Chondrocyte (in vitro differentiated cells): ENCODE measurements at places on chromosomes 7 and 10.

- no peak for DNase-seq
Measured at GRCh38 chr7:25720427-25720826, 431.6 kb upstream of the NFE2L3 start.

GRCh38 chr7:46452561-46453135 is 531.6 kb upstream of the IGFBP3 start:
- no peak for DNase-seq

DNA sequence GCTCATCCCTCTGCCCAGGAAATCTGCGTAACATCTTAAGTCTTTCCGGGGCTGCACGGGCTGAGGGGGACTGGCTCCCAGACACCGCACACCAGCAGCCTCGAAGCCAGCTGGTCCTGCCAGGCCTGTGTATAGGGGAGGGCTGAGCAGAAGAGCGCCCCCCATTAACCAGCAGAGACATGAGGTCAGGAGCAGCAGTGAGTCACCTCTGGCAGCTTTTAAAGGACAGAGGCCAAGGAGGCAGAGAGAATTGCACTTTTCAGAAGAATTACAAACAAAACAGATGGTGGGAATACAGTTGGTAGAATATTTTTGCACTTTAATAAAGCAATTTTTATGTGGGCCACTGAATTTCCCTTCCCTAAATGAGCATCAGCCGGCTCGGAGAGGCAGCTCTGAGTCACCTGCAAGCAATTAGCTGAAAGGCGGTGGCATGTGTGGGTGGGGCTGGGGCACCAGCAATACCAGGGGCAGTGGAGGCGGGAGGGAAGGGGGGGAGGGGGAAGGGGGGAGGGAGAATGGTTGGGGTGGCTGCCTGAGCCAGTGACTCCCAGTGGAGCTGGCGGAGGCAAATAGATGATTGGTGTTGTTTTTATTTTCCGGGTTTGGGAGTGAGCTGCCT is 39.1 kb downstream of the GOLGA7B start:
- no peak for DNase-seq

DNA sequence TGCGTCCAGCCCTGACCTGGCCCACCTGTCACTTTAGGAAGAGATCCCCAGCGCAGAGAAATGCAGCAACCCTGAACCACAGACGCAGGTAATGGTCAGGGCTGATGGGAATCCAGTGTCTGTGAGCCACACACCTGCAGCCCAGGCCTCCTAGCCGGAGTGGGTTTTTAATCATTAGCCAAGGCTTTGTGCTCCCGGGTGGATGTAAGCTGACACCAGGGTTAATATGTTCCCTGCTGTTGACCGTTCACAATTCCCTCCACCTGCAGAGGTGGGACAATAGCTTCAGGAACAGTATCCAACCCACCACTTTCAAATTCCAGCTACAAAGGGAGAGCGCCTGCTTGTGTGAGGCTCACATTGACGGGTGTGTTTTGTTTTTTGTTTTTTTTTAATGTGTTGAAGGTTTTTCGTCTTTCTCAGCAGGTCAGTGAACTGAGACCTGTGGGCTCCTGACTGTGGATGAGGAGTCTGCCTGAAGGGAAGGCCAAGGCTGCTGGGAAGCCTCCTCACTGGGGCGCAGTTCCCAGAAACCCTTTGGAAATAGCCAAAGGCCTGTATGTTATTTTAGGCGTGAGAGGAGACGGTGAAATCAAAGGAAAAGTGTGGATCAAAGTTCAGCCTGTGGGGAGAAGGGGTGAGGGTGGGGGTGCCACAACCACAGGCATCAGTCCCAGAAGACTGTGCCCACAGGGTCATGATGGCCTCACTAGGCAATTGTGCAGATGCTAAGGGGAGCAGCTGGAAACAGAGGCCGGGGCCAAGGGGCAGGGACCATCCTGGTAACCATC is 111.1 kb downstream of the TNS3 start:
- DNase-seq: no peak

- no peak for DNase-seq
Measured at GRCh38 chr10:24891823-24892222, 60.6 kb downstream of the PRTFDC1 start.

GRCh38 chr10:63614371-63614891 is 93.2 kb downstream of the REEP3 start:
- DNase-seq: no peak

DNA sequence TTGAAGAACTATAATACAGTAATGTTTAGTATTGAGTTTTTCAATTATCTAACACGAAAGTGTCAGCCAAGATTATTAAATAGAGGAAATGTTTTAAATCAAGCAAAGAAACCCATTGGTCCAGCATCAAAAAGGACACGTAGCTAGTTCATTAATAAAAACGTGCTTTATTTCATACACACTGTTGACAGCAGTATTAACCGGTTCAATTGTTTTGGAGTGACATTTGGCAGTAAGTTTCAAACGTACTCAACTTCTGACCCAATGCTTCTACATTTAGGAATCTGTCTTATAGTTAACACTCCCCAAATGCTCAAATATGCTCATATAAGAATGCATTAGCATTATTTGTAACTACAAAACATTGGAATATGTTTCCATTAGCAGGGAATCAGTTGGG is 41.3 kb downstream of the SLC16A12 start:
- DNase-seq: no peak

DNA sequence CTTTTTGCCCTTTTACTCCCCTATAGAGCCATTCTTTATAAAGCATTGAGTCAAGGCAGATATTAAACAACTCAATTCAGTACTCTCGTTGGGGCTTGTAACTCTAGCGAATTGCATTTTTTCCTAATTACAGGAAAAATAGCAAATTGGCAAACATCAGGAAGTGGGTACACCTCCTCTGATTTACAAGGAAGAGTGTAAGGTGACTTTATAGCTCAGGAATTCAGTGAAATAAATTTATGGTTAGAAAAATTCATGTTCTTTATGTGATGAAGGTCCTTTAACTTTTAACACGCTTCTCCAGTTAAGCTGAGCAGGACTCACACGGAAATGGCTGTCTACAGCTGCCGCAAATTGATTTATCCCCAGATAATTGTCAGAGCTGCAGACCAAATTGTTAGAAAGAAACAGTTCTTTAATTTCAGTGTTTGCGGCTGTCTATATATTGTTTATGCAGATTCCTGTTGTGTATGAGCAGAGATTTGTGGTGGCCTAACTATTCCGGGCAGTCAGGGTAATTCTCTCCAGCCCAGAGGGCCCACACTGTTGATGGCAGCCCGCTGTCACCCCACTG is 151.1 kb upstream of the MKI67 start:
- no peak for DNase-seq

DNA sequence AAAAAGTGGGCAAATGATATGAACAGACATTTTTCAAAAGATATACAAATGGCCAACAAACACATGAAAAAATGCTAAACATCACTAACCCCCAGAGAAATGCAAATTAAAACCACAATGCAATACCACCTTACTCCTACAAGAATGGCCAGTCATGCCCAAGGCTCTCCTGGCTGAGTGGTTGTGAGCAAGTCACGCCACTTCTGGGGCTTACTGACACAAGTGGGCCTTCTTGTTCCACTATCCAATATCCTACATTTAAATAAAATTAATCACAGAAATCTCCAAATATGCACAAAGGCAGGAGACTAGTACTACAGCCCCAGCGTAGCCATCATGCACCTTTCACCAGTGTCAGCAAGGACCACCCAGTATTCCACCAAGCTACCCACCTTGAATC is 181.9 kb downstream of the TNS3 start:
- no peak for DNase-seq

GRCh38 chr7:118245267-118246040 is 20.9 kb downstream of the ANKRD7 start:
- DNase-seq: no peak

DNA sequence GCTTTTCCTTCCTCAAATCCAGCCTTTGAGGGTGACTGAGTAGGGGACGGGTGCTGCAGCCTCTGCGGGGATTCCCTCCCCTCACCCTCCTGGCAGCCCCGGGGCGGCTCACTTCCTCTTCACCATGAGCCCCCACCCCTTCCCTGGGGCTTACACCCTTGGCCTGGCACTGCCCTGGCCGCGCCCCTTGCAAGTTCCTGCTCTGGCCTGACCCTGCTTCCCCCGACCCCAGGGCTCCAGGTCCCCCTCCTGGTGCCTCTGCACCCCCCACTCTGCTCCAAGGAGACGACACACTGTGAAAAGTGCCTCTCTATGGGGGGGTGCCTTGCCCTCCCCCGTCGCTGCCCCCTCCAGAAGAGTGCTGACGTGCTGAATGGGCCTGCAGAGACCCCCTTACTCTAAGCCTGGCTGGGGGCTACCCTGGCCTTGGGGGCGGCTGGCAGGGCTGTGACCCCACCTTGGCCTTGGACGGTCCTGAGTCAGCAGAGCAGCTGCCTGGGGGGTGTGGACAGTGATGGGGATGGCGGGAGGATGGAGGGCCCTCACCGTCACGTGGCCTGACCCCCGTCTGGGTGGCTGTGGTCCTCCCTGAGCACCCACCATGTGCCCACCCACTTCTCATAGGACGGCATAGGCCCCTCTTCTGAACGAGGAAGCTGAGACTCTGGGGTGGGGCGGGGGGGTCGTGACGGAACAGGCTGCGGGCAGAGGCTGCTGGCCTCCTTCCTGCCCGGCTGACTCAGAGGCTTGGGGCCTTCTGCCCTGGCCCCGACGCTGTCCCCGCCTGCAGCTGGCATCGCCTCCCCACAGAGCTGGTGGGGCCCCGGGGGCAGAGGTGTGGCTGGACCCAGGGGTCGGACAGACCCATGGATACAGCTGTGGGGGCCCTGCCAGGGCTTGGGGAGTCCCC is 9.8 kb downstream of the LFNG start:
- DNase-seq: no peak

- no peak for DNase-seq
Measured at GRCh38 chr10:124020981-124021815, 72.2 kb downstream of the CHST15 start.

GRCh38 chr10:44684661-44685060 is 226.5 kb upstream of the TMEM72 start:
- no peak for DNase-seq

DNA sequence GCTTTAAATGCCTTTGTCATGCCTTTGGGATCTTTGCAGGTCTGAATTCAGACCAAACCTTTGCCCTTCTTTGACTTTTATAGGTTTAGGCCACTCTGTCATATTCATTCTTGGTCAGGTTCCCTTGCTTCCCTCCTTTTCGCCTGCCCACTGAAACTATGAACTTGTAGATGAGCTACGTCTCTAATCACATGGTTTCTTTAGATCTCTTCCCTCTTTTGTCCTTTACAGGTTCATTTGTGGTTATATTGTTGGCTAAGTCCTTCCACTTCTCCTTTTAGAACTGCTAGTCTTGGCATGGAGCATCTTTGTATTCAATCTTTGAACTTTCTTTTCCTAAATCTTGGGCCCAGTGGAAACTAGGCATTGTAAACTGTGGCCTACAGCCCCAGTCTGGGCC is 104.0 kb upstream of the ZEB1 start:
- no peak for DNase-seq

DNA sequence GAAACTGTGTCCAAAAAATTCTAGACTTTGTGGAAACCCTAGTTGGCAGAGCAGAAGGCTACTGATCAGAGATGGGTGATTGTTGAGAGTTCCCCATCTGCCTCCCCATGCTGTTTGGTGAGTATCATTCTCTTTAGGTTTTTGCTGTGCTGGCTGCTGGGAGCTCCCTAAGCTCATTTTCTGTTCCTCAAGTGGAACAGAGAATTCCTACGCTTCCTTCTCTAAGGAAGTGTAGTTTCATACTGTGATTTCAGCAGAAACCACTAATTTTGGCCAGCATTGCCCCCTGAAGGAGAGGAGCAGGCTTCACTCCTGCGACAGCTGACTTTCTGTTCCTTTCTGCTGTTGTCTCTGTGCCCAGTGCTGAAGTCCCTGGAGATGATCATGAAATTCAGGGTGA is 355.3 kb upstream of the NPVF start:
- DNase-seq: no peak

GRCh38 chr7:117784315-117784714 is 88.9 kb downstream of the CTTNBP2 start:
- no peak for DNase-seq

- DNase-seq: no peak
Measured at GRCh38 chr10:80503584-80504157, 34.0 kb upstream of the SH2D4B start.

- no peak for DNase-seq
Measured at GRCh38 chr10:94008526-94008925, 14.8 kb downstream of the PLCE1 start.

- DNase-seq: peak; percentile 58
Measured at GRCh38 chr7:101927802-101928201, 110.4 kb downstream of the CUX1 start.

DNA sequence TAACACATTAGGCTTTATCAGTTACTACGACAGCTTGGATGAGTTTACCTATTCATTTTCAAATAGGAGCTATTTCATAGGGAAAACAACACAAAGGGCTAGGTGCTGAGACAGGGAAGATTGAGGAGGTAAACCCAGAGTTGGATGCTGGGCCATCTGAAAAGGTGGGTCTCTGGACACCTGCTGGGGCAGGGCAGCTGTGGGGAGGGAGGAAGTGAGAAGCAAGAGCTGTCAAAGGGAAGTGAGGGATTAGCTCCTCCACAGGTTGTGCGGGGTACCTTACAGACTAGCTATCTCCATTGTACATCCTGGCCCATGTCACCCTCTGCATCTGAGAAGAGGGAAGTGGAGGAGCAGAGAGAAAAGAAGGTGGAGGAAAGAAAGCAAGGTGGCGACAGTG is 48.9 kb downstream of the BLNK start:
- no peak for DNase-seq

- no peak for DNase-seq
Measured at GRCh38 chr7:136116186-136116585, 139.0 kb upstream of the MTPN start.

DNA sequence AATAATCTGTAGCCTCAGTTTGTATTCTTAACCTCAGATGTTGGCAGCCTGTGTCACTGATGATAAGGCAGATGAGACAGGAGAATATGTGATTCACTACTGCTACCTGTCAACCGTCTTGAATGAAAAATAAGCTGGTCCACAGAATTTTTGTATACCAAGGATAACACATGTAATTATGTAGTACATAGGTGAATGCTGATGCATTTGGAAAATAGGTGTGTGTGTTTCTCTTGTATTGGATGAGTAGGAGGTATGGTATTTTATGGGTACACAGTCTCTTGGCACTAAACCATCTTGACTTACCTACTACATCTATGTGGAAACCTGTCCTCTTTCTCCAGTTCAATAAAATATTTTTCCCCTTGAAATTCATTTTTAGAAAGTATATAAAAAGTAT is 20.7 kb upstream of the ZRANB1 start:
- no peak for DNase-seq

DNA sequence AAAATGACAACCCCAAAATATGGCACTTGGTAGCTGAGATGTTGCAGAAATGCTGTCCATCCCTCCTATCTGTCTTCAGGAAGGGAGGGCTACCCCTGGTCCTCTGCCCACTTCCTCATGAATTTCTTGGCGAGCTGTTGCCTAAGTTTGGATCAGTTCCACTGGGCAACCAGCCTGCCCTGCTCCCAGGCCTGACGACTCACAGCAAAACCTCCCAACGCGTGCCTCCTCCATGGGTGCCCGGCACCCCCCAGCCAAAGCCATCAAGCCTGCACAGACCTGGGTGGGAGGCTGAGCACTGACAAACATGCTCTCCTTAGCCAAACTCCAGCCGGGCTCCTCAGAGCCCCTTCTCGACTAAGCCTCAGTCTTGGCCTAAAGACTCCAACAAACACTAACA is 8.9 kb downstream of the VSTM4 start:
- no peak for DNase-seq

GRCh38 chr10:70833601-70834000 is 17.9 kb downstream of the SGPL1 start:
- DNase-seq: no peak
